ENCODE measurements at places on chromosomes 13 and 19.

GRCh38 chr13:79456051-79456450 lies 24.9 kb upstream of the NDFIP2 start:
- no peak for DNase-seq

- DNase-seq, result no peak
These were observed 1160.9 kb upstream of the PCDH9 start for GRCh38 chr13:68390987-68391386.

DNA sequence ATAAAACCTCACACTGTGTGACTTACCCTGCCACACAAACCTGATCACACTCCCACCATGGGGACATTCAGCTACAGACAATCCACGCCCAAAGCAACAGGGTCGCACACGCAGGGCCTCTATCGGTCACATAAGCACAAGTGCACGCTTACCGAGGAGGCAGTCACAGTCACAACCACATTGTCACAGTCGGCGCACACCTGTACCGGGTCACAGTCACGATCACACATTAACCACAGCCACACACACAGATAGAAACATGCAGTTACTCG lies 579 bp downstream of the ZNF566 start:
- DNase-seq, result no peak

GRCh38 chr13:74004109-74004508 lies 130.1 kb downstream of the KLF12 start:
- no peak for DNase-seq

GRCh38 chr13:77343841-77344240 lies 16.9 kb upstream of the MYCBP2 start:
- no peak for DNase-seq

DNA sequence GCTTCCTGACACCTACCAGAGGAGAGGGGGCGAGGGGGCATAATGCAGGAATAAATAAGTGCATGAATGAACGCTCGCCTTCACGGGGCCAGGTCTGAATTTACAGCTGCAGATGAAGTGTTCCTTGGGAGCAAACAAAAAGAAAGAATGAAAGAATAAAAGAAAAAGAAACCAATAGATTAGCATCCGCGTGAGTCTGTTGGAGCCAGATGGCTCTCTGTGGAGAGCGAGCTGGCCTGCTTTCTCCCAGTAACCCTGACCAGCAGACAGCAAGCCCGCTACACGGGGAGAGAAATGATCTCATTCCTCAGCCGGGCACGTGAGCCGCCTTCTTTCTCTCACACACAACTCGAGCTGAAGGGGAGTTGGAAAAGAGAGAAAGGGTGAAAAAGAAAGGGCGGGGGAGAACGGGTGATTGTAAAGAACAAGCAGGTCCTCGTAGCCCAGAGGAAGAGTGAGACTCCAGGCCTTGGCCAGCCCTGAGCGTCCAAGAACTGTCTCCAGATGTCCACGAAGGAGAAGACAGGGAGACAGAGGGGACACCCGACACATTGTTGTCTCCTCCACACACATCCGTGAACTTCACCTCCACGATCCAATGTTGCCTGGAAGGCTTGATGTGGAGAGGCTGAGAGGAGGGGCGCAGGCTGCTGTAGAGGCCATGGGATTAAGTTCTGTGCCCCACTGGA lies 81.4 kb downstream of the RNASEH2B start:
- DNase-seq, result no peak
